ENCODE measurements at places on chromosomes 7 and 10. TPM values are rescaled to one million over a fixed set of nuclear protein-coding genes. Genes with fewer than 3 reads are reported as not detected.

OPTN gene
- total RNA-seq, result 176 TPM

IGFBP1 gene
- total RNA-seq, result under 0.01 TPM

PON3 gene
- total RNA-seq, result 0.50 TPM

VIPR2 gene
- not detected for total RNA-seq

TRIM56 gene
- total RNA-seq, result 16.3 TPM

HECW1 gene
- total RNA-seq, result not detected

GNGT1 gene
- total RNA-seq, result not detected

FAM180A gene
- total RNA-seq, result not detected

CCNJ gene
- 7.5 TPM for total RNA-seq

ZNF680 gene
- 14.5 TPM for total RNA-seq

MEOX2 gene
- not detected for total RNA-seq

Measured in mammary epithelial cell (primary cell).